ENCODE measurements at places on chromosomes 4 and X. TPM values are rescaled to one million over a fixed set of nuclear protein-coding genes. Genes with fewer than 3 reads are reported as not detected.

LRRC66 gene
- 0.21 TPM for total RNA-seq

CT55 gene
- total RNA-seq, result not detected

NDNF gene
- 108 TPM for total RNA-seq

TBC1D9 gene
- total RNA-seq, result 42.6 TPM

MGARP gene
- total RNA-seq, result not detected

- no peak for DNase-seq
These were observed 65.0 kb upstream of the IL15 start for GRCh38 chr4:141571362-141571761.

GRCh38 chr4:151781026-151781425, 20.2 kb upstream of the GATB start:
- no peak for DNase-seq

GRCh38 chrX:56803850-56804681, 75.0 kb downstream of the NBDY start:
- no peak for DNase-seq

GRCh38 chr4:119049342-119049741, 86.3 kb upstream of the MYOZ2 start:
- no peak for DNase-seq

DNA sequence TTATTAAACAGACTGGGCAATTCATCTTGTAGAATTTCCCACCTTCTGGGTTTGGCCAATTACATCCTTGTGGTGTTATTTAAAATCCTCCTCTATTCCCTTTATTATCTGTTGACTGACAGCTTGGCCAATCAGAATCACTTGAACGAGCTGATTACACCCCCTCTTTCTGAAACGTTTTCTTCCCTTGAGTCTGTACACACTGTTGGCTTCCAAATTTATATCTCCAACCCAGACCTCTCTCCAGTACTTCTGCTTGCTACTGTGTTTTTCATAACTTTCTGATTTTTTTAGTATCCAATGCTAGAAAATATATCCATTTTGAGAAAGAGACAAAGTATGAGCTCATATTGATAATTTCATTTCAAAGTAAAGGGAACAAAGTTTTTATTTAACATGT, 14.8 kb downstream of the CD38 start:
- no peak for DNase-seq

GRCh38 chr4:89847571-89848325, 10.8 kb upstream of the SNCA start:
- no peak for DNase-seq

DNA sequence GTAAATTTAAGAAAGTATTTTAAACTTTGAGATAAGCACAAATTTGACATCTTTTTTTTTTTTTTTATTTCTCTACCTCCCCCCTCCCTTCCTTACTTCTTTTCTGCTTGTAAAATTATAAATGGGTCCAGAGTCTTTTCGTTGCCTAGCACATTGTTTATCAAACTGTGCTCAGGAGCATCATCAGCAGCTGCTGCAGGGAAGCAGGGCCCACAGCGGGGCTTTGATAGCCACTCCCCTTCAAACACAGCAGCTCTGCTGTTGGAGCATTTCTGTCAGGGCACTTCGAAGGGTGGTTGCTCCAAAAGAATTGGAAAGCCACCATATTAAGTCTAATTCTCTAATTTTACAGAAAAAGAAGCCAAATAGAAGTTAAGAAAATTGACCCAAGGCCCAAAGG, 588.3 kb downstream of the SPRY1 start:
- no peak for DNase-seq

GRCh38 chrX:70613295-70613694, 168.7 kb downstream of the DLG3 start:
- no peak for DNase-seq

- DNase-seq, result no peak
These were observed 54.7 kb downstream of the ATXN3L start for GRCh38 chrX:13265111-13265510.

- DNase-seq, result no peak
These were observed 19.4 kb downstream of the CLDN22 start for GRCh38 chr4:183300655-183301054.

DNA sequence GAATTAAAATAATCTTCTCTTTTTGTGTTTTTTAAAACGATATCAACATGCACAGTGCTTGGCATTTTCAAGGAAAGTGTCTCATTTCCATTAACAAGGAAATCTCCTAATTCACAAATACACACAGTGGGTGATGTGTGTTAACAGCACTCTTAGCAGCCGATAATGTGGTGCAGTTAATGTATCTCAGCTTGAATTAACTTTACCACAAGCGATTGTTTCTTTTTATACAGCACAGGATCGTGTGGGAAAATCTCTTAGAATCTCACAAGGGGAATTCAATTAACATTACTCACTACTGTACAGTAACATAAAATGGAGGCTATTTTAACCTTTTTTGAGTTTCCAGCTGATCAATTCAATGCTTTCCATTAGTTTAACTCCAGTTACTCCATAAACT, 1841.9 kb downstream of the STIM2 start:
- DNase-seq, result no peak

DNA sequence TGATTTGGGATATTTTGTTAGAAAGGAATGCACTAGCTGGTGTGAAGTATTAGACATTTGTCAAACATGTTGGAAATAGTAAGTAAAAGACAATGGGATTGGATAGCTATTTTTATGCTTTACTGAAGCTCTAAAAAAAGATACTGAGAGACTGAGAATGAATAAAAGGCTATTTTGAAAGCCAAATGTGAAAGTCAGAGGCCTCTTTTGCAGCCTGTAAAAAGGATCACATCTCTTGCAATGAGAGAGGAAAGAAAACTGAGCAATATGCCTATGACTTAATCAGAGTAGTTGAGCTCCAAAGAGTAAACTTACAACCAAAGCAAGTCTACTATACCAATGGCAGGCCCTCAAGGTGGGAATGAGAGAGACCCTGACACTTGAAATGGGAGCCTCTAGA, 212.6 kb upstream of the LCORL start:
- DNase-seq, result no peak

DNA sequence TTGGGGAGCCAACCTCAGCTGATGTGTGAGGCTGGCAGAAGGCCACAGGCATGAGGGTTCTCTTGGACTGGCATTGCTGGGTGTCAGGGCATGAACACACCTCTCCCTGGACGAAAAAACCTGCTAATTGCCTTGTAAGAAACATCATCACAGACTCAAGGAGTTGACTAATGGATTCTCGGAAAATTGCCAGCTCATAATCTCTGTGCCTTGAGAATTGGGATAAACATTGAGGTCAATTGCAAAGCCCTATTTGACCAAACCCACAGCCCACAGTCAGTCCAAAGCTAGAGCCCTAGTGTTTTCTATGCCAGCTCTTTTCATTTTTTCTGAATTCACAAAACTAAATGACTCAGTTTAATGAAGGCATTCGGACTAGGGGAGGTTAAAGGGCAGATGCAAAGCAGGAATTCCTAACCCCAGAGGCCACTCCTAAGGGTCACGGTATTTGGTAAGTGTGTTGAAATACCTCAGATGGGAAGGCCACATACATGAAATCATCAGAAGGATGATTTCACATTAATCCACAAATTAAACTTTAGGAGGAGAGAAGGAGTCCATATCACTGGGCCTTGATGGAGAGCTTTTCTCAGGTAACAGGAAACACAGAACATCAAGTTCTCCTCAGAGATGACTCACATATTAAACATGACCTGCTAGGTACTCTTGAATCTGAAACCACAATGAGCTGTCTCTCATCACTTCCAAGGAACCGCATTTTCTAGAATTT, 39.0 kb upstream of the RASL11B start:
- DNase-seq, result no peak

- no peak for DNase-seq
These were observed 22.0 kb downstream of the CTSO start for GRCh38 chr4:155931634-155932033.

- no peak for DNase-seq
These were observed 54.0 kb upstream of the TACR3 start for GRCh38 chr4:103773691-103774231.

DNA sequence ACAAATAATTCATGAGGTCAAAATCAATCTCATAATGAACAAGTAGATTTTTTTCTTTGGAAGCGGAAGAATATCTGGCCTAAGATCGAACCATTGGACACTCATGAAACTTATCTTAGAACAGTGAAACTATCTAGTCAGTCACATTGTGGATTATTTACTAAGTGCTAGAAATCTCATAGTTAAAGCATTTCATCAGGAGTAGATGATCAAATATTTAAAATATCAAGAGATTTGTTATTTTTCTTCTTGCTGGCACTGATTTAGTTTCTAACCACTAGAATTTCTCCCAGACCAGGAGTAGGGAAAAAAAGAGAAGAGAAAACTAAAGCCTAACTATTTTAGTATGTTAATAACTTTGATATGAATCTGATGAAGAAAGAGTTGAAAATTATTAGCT, 105.5 kb downstream of the SHROOM3 start:
- DNase-seq, result no peak

GRCh38 chr4:164828955-164829354, 48.0 kb upstream of the APELA start:
- DNase-seq, result no peak

Measured in lower lobe of right lung (tissue), 2 donors.